CD4-positive, alpha-beta T cell treated with Interleukin-10 for 1 hour (primary cell): ENCODE measurements at places on chromosomes 1 and 21.

- no peak for DNase-seq
Observed at GRCh38 chr1:43625063-43625780, 24.7 kb upstream of the KDM4A start.

GRCh38 chr1:154460695-154461260, 41.2 kb upstream of the TDRD10 start:
- DNase-seq: no peak

- no peak for DNase-seq
Observed at GRCh38 chr1:95876276-95876675, 642.3 kb downstream of the RWDD3 start.

DNA sequence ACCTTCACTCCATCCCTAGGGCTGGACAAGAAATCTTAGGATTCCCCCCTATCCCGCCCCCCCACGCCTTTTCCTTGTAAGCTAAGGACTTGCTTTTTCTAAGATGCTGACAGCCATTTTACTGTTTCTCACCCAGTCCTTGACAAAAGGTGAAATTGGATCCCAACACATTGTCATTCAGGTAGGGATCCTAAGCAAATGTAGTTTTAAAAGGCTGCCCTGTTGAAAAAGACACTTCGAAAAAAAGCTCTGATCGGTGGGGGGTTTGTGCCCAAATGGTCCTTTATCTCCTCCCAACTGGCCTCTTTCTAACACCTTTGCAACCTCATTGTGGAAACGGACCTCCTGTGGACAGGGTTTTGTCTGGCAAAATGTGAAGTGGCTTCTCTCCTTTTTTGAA, 2.9 kb downstream of the CACHD1 start:
- DNase-seq: no peak

DNA sequence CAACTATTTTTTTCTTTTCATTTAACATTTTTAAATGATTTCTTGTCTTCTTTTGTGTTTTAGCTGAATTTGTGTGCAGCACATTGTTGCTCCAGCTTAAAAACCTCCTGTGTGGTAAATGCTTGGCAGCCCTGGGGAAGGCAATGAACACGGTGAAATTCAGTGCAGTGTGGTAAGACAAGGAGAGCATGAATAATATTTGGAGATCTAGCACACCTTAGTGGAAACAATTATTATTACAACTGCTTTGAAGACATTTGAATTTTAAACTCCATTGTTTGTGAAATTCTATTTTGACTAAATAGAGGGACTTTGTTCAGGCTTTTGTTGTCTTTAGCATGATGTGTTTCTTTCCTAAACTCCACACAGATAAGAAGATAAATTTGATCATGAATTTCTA, 242.6 kb upstream of the CXADR start:
- DNase-seq: no peak

DNA sequence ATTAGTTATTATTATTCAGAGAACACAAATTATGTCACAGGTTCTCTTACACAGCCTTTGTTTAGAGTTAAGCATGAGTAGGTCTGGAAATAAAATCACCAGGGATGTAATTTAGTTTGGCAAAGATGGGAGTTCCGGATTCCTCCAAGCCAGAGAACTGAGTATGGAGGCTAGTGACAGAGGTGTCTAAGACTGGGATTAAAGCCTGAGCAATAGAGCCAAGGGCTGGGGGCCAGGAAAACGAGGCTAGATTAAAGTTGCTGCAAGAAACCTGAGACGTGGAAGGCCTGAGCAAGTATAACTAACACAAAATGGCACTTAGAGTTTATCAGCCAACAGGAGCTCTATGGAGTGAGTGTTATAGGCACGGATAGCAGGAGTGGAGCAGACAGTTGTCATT, 381.6 kb downstream of the SRGAP2C start:
- no peak for DNase-seq

- no peak for DNase-seq
Observed at GRCh38 chr1:232367293-232367692, 262.6 kb downstream of the SIPA1L2 start.

GRCh38 chr1:156908955-156909354, 11.5 kb upstream of the LRRC71 start:
- no peak for DNase-seq

DNA sequence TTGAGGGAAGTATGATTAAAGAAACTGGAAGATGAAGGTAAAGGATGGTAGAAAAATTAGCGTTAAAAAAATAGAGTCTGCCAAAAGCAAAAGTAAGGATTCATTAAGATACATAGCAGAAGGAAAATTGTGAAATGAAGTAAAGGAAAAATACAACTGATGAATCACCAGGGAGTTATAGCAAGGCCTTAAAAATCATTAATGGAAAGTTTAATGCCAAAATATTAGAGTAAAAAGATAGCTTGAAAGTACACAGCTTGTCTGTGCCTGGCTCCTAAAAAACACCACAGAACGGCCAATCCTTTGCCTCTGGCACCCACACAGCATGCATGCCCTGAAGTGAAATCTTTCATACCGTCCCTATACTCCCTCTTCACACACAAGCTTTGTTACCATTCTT, 66.9 kb upstream of the APOBEC4 start:
- DNase-seq: no peak

DNA sequence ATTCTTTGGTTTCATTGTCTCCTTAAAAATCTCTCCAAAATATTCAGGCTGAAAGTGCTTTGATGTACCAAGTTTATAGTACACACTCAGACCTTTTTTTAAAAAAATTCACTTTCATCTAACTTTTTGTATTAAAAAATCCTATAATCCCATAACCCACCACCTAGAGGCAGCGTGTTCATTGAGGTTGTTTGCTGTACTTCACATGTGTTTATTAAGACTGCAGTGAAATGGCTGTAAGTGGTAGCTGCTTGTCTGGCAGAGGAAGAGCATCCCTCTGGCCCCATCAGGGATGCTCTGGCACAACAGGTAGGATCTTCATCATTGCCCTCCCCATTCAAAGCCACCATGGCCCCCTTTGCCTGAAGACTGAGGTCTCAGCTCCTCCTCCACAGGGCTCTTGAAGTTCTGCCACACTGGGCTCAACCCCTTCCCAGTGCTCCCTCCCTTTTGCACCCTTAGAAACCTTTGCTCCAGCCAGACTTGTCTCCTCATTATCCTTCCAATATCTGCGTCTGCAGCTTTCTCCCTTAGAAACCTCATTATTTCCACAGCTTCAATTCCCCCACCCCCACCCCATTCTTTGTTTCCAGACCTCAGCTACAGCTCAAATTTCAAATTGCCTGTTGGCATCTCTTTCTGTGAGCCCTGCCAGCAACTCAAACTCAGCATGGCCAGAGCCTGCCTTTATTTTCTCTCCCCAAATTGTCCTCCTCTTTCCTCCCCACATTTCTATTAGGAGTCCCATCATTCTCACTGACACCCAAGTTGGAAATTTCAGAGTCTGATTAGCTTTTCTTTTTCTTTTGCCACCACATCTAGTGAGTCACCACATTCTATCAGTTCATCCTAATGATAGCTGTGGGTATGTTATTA, 369.6 kb upstream of the USP24 start:
- no peak for DNase-seq

- DNase-seq: no peak
Observed at GRCh38 chr1:62637392-62638105, 40.2 kb downstream of the ANGPTL3 start.

DNA sequence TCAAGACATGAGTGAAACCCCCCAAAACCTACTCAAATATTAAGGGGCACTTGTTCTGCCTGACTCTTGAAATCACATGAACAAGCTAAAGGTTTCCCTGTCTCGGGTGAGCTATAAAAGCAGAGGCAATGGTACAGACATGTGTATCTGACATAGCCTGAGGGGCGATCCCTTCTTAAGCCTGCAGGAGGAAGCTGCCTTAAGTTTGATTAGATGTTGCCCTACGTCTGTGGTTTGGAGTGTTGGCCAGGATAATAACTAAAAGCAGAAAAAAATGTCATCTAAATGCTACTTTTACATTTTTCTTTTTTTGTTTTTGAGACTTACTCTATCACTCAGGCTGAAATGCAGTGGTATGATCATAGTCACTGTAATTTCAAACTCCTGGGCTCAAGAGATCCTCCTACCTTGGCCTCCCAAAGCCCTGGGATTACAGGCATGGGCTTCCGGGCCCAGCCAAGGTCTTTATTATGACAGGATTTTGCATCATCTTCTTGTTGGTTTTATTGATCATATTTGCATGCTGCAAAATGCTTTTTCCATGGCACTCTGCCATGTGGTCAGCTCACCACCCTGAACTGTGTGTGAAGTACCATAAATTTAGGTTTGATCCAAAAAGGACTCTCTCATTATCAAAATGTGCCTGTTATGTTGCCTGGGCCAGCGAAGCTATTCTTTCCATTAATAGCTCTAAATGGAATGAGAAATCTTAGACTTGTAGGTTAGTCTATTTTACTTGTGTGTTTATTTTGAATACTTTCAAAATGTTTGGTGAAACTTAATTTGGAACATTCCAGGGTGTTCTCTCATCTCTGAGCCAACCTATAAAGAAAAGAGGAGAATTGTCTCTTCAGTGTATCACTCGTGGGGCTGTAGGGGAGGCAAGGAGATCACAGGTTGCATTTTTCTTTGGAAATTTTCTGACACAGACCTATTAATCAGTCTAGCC, 15.0 kb upstream of the HMGN1 start:
- DNase-seq: no peak

- peak; percentile 51 for DNase-seq
Observed at GRCh38 chr1:32321712-32322291, 14.2 kb downstream of the MARCKSL1 start.

DNA sequence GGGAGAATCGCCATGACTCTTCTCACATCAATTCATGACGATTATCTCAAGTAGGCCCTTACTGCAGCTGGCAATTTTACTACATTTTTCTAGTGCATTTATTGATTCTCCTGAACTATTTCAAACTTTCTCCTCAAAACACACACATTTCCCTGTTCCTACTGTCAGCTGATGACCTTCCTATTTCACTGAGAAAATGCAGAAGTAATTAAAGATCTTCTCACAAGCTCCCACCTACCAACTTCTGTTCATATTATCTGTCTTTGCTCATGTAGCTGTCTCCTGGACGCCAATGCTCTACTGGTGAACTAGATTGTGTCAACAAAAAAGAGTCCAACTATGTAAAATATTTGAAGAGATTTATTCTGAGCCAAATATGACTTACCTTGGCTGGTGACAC, 36.4 kb upstream of the FASLG start:
- DNase-seq: no peak

- DNase-seq: no peak
Observed at GRCh38 chr1:157540160-157540748, 12.1 kb downstream of the FCRL5 start.
